GOT3 (cell line): ENCODE measurements at places on chromosomes 3 and 15.

- DNase-seq = no peak
Measured at GRCh38 chr3:3817865-3818264, 18.6 kb downstream of the LRRN1 start.

GRCh38 chr3:42709621-42710020 is 7.0 kb upstream of the HHATL start:
- no peak for DNase-seq

GRCh38 chr15:90201130-90201943 is at the start of gene SEMA4B:
Gene SEMA4B (plus strand): TSS chr15:90201330. CDS start chr15:90201579, 249 bp downstream.
- no peak for DNase-seq

GRCh38 chr3:185400866-185401265 is 37.9 kb downstream of the MAP3K13 start:
- DNase-seq = no peak

DNA sequence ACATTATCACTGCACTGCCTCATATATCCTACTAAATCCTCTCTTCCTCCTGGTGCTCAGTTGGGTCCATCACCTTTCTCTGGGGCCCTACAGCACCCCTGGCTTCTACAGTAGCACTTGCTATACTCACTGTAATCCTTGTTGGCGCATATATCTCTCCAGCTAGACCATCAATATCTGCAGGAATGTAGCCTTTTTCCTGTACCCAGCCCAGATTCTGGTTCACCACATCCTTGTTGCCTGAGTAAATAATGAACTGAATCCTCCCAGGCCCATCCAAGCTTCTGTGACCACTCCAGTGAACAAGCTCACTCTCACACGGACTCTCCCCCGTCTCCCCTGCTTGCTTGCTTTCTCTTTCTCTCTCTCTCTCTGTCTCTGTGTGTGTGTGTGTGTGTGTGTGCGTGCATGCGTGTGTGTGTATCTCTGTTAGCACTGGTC is 62.5 kb upstream of the LIPC start:
- no peak for DNase-seq
